Memory B cell (primary cell): ENCODE measurements at places on chromosomes 1 and 21.

GRCh38 chr1:96598416-96599168 lies 123.0 kb upstream of the PTBP2 start:
- no peak overlapping the region for H3K27ac ChIP-seq
- DNase-seq: no peak
- H3K27me3 ChIP-seq: no peaks in the 10 kb centered on the region
- no peaks in the 10 kb centered on the region for H3K36me3 ChIP-seq

GRCh38 chr1:165648919-165649572 lies 18.0 kb downstream of the MGST3 start:
- no peak overlapping the region for H3K27ac ChIP-seq
- DNase-seq: no peak
- H3K4me1 ChIP-seq: peaks cover 19% of the 10 kb centered on the region
- H3K4me3 ChIP-seq: no peak overlapping the region
- peaks cover 17% of the 10 kb centered on the region for H3K36me3 ChIP-seq
- no peaks in the 10 kb centered on the region for H3K27me3 ChIP-seq

DNA sequence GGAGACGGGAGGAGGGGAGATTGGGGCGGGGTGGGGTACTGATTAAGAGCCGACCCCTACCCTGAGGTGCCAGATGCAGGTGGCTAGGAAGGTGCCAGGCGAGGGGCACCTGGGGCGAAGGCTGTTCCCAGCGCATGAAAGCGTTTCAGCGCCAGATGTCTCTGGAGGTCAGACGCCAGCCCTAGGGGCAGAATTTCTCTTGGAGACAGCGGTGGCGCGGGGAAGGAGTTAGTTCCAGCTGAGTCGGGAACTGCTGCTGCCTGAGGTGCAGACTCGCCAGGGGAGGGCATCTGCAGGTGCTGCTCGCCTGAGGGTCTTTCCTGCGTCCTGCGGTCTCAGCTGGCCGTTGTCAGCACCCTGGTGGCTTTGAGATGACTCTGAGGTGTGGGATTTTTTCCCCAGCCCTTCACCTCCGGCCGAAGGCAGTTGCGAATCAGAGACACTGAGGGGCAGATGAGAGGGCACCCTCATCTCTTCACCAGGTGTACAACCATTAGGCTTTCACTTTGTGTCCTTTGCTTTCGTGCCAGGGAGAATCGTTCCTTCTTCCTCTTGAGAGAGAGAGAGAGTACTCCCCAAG lies 539 bp downstream of the CGN start:
- H3K36me3 ChIP-seq: no peaks in the 10 kb centered on the region
- no peaks in the 10 kb centered on the region for H3K27me3 ChIP-seq
- H3K4me1 ChIP-seq: peaks cover 6% of the 10 kb centered on the region

DNA sequence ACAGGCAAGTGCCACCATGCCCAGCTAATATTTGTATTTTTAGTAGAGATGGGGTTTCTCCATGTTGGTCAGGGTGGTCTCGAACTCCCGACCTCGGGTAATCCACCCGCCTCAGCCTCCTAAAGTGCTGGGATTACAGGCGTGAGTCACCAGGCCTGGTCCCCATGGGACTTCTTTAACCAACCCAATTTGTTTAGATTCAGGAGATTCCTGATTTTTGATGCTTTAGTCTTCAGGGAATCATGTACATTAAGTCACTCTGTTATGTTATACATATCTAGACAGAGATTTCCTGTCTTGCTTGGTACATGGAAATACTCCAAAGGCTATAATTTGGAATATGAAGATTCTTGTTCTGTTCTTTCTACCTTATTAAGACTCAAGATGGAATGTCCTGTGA lies 202.4 kb upstream of the L1TD1 start:
- no peaks in the 10 kb centered on the region for H3K4me1 ChIP-seq
- H3K27me3 ChIP-seq: no peaks in the 10 kb centered on the region
- H3K36me3 ChIP-seq: peaks cover 29% of the 10 kb centered on the region
- H3K27ac ChIP-seq: no peak overlapping the region

- no peaks in the 10 kb centered on the region for H3K27me3 ChIP-seq
- DNase-seq: no peak
- peaks cover 56% of the 10 kb centered on the region for H3K4me1 ChIP-seq
- no peak overlapping the region for H3K4me3 ChIP-seq
Observed at GRCh38 chr1:84973498-84974334, 23.2 kb downstream of the MCOLN2 start.

DNA sequence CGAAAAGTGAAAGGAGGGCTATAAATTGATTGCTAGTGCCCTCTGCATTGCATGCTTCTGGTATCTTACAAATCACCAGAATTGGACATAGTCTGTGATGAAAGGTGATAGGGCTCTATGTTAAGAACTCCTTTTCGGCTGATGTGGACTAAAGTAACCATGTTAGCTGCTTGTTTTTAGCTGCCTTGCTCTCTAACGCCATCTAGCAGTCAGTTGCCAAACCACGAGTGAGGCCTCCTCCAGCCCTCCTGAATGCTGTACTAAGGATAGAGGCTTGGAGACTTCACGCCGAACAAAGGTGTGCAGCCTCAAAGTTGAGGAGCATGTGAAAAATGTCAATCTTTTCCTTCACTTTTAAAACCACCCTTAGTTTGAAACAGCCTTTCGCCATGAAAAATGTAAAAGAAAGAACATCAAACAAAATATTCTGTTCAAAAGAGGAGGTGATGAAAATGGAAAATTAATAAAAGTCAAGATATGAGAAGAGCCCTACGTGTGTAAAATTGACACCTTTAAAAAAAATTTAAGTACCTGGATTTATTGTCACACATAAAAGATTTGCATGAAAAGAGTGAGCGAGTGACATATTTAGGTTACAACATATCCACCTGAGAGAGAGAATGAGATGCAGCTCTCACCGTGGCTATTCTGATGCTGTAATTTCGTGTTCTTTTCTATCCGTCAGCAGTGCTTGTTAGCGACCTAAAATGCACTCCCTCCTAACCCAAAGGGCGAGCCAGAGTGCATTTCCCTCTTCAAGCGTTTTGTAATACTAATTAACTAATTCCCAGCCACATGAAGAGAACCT lies 8.1 kb downstream of the LRRC53 start:
- peaks cover 2% of the 10 kb centered on the region for H3K27me3 ChIP-seq
- H3K27ac ChIP-seq: no peak overlapping the region
- DNase-seq: peak; percentile 15
- H3K4me1 ChIP-seq: peaks cover 4% of the 10 kb centered on the region
- H3K36me3 ChIP-seq: no peaks in the 10 kb centered on the region

- H3K4me1 ChIP-seq: no peaks in the 10 kb centered on the region
- H3K4me3 ChIP-seq: no peak overlapping the region
- H3K27me3 ChIP-seq: no peaks in the 10 kb centered on the region
- peaks cover 32% of the 10 kb centered on the region for H3K36me3 ChIP-seq
Observed at GRCh38 chr1:163296504-163297263, 25.1 kb upstream of the NUF2 start.

DNA sequence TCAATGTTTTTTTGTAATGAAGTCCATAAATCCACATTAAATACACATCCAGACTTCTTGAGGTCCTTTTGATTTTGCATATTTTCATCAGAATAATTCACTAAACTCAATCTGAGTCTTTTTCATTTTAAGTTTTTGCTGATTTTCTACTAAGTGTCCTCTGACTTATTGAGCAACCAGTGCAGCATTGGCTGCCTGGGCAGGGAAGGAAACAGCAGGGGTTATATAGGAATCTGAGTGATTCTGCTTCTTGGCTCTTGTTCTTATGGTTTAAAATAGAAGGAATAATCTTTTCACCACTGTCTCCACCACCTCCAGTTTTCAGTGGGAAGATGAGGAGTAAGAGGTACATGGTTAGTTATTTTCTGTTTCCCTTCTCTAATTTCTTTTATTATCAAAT lies 88.4 kb downstream of the ST6GALNAC5 start:
- no peaks in the 10 kb centered on the region for H3K4me1 ChIP-seq
- no peak for DNase-seq
- H3K27me3 ChIP-seq: no peaks in the 10 kb centered on the region
- H3K27ac ChIP-seq: no peak overlapping the region

DNA sequence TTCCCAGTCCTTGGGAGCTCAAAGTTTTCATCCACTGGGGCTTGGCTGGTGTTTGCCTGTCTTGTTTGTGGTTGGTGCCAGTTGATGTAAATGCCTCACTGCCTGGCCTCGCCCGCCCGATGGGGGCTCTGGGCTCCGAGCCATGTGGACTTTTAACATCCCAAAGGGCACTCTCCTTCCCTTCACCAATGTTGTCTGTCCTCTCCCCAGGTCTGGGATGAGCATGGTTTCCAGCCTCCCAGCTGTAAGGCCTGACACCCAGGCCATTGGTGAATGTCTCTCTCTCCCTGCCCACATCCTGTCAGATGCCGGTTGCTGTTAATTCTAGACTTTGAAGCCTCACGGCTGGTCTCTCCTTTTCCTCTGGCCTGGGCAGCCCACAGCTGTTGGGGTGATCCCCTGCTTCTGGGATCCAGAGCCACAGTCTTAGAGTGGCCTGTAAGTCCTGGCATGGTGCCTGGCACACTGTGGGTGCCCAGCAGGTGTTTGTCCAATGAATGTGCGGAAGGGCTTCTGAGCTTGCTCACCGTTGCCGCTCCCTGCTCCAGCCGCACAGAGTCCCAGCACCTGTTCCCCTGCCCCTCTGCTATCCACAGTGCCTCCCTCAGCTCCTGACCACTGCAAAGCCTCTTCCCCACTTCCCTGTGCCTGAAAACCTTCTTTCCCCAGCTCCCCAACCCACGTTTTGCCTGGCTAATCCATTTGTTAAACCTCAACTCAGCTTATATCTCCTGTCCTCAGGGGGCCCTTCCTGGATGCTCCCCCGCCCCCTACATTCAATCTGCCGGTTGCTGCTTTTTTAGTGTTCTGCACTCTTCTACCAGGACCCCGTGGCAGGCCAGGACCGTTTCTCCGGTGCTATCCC lies 3.3 kb upstream of the C1orf174 start:
- DNase-seq: no peak
- peaks cover 1% of the 10 kb centered on the region for H3K36me3 ChIP-seq
- no peak overlapping the region for H3K27ac ChIP-seq
- no peak overlapping the region for H3K4me3 ChIP-seq

- no peak overlapping the region for H3K27ac ChIP-seq
- DNase-seq: no peak
- no peaks in the 10 kb centered on the region for H3K36me3 ChIP-seq
- H3K4me3 ChIP-seq: no peak overlapping the region
Observed at GRCh38 chr1:53574621-53575020, 115.4 kb downstream of the DMRTB1 start.

DNA sequence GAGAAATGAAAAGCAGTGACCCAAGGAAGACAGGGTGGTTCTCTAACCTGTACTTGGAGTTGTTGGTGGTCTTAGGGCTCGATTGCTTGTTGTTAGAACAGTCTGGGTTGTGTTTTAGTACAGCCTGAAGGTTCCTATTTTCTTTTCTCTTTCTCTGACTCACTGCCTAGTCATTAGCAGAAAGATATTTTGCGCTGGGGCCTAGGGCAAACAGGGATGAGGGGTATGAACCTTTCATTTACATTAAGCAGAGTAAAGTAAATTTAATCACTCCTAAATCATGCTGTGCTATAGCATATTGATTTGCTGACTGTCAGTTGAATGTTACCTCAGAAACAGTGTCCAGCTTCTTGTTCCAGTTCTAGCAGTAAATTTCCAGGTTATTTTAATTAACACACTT lies 197.2 kb downstream of the RWDD3 start:
- no peaks in the 10 kb centered on the region for H3K27me3 ChIP-seq
- H3K4me3 ChIP-seq: no peak overlapping the region
- no peaks in the 10 kb centered on the region for H3K4me1 ChIP-seq
- H3K27ac ChIP-seq: no peak overlapping the region
- no peaks in the 10 kb centered on the region for H3K36me3 ChIP-seq

- peak overlapping the region; percentile 94 for H3K4me3 ChIP-seq
- no peak for DNase-seq
- peaks cover 30% of the 10 kb centered on the region for H3K4me1 ChIP-seq
- peaks cover 6% of the 10 kb centered on the region for H3K36me3 ChIP-seq
Observed at GRCh38 chr1:183024317-183025009, 1.2 kb downstream of the LAMC1 start.

DNA sequence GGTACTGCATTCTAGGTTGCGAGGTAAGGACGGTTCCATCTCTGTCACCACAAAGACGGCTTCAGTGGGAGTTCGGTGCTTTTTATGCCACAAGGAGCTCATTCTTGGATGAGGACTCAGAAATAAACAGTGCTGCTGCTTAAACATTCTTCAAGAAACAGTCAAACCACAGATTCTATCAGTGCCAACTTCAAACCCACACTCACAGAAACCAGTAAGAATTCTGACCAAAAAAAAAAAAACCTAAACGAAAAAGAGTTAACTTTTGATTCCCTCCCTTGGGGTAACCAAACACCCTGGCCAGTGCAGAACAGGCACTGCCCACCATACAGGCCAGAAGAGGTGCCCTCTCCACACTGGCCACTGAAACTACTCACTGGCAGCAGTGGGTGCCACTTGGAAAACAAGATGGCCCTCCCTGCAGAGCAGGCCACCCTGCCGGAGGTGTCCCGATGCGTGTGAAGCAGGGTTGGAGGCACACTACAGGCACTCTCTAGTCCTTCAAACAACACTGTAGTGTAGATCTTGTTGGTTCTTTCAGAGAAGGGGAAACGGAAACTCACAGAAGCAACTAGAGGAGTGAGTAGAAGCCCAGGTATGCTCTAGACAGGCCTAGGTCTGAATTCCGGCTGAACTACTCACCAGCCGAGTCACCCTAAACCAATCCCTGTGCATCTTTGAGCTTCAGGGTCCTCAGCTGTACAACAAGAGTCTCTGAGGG lies 87.3 kb upstream of the TLR5 start:
- no peak overlapping the region for H3K27ac ChIP-seq
- no peaks in the 10 kb centered on the region for H3K36me3 ChIP-seq
- H3K4me3 ChIP-seq: no peak overlapping the region
- DNase-seq: no peak

DNA sequence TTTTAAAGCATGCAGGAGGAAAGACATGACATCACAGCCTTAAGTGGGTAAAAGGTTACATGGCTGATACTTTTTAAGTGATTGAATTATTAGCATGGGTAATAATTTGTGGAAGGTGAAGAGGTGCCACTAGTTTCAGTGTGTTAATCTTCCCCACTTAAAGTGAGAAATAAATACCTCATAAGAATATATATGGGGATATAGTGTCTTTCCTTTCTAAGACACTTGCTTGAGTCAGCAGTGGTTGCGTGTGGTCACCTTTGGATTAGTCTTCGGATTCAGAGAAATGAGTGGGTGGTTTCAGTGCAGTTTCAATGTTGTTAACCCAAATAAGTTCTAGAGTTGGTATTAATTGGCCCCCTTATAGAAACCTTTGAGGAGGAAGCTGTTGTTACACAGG lies 94.1 kb downstream of the ADGRL2 start:
- DNase-seq: no peak
- no peaks in the 10 kb centered on the region for H3K36me3 ChIP-seq
- no peaks in the 10 kb centered on the region for H3K4me1 ChIP-seq
- no peaks in the 10 kb centered on the region for H3K27me3 ChIP-seq
- H3K4me3 ChIP-seq: no peak overlapping the region
- H3K27ac ChIP-seq: no peak overlapping the region

GRCh38 chr1:153515504-153516394 lies 20.0 kb downstream of the S100A6 start:
- no peaks in the 10 kb centered on the region for H3K36me3 ChIP-seq
- H3K27me3 ChIP-seq: peaks cover 7% of the 10 kb centered on the region
- DNase-seq: no peak
- H3K4me3 ChIP-seq: no peak overlapping the region
- H3K27ac ChIP-seq: no peak overlapping the region
- peaks cover 11% of the 10 kb centered on the region for H3K4me1 ChIP-seq
